H7 (cell line): ENCODE measurements at places on chromosomes 3 and 15.

- no peak for DNase-seq
Measured at GRCh38 chr15:32057876-32058425, 27.6 kb downstream of the CHRNA7 start.

- no peak for DNase-seq
Measured at GRCh38 chr3:152243721-152244516, 24.8 kb upstream of the MBNL1 start.

GRCh38 chr3:58494107-58494506 lies 2.2 kb downstream of the KCTD6 start:
- DNase-seq, result no peak

DNA sequence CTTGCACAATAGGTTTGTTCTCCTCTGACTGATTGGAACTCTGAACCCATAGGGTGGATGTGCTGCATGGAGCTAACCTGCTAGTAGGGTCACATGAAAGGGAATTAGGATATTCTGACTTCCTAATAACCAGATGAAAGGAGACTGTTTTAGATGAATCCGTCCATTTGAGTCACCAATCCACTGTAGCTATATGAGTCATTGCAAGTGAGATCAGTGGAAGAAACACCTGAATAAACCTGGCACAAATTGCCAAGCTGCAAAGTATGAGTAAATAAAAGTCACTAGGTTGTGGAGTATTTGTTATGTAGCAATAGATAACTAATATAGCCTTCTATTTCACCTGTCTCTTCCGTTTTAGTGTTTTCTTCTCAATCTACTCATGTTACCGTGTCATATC lies 584.4 kb downstream of the PDCD6IP start:
- no peak for DNase-seq

- DNase-seq, result peak; percentile 90
Measured at GRCh38 chr3:184604615-184605290, 43.2 kb downstream of the EPHB3 start.

DNA sequence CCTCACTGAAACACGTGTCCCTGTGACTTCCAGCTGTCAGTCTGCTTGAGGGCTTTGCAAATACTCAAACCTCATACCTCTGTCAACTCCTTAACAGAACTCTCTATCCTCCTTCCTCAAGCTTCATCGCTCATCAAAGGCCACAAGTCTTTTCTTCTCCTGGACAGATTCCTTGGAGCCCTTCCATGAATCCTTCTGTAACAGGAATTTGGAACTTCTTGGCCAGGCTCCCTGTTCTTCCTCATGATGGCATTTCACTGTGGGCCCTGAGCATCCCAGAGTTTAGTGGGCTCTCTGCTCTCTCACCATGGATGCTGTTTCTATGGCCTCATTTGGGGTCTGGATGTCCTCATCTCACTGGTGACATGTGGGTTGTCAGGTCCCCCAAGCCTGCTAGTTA lies 105.0 kb upstream of the TLE3 start:
- no peak for DNase-seq

DNA sequence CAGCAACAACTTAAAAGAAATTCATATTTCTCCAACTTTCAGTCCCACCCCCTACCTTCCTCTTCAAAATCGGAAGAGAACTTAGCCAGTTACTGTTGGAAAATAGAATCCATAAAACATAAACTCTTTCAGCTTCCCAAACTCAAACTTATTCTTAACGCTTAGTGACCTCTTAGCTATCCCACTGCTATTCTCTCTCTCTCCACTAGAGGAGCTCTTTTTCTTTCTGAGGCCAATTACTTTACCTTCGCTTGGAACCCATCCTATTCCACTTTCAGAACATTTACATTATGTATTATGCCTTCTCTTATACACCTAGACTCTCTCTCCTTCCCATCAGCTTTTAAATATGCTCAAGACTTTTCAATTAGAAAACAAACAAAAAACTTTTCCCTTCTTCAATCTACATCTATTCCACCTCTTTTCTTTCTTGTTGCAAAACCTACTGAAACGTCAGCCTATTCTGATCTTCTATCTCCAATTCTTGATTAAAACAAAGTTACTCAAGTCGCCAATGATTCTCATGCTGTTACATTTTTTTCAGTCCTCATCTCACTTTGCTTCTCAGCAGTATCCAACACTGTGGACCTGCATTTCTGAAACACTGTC lies 13.4 kb upstream of the GHSR start:
- peak; percentile 54 for DNase-seq

GRCh38 chr3:115004201-115005140 lies 142.6 kb downstream of the ZBTB20 start:
- no peak for DNase-seq

DNA sequence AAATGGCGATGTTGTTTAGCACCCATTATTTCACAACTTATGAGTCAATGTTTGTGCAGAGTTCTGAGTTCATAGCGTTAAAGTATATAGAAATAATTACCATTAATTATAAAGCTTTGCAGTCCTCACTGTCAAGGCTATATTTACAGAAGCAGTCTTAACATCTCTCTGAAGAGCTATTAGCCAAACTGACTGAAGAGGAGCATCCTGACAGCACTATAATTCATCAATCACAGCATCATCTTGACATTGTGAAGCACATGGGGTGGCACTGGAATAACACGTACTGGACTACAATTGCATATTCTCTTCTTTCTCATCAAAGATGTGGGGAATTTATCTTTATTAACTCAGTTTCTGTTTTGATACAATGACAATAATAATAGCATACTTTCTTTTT lies 260.6 kb upstream of the MME start:
- DNase-seq, result no peak

DNA sequence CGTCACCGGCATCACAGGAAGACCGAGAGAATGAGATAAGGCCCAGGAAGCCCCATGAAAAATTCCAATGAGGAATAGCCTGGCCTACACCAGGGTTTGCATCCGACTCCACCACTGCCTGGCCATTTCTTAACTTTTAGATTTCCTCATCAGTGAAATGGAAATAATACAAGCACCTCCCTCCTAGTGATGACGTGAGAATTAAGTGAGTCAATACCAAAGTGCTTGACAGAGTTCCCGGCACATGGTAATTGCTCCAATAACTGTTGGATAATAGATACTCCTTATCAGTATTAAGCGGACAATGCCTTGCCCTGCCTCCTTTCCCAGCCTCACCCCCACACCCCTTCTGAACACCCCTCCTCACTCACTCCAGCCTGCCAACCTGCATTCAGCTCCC lies 105.4 kb downstream of the TLE3 start:
- DNase-seq, result no peak

DNA sequence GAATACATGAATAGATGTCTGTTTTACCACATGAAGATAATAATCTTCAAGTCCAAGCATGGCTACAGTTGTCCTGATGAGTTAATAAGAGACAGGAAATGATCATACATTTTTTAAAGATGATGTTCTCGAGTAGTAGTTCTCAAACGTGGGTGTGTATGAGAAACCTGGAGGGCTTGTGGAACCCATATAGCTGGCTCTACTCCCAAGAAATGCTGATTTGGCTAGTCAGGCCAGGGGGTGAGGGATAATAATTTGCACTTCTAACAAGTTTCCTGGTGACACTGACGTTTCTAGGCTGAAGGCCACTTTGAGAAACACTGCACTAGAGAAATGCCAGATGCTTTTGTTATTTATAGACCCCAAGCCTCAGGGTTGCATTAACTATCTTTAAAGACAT lies 37.0 kb downstream of the ROPN1B start:
- no peak for DNase-seq
